ENCODE measurements at places on chromosomes 2 and 18.

DNA sequence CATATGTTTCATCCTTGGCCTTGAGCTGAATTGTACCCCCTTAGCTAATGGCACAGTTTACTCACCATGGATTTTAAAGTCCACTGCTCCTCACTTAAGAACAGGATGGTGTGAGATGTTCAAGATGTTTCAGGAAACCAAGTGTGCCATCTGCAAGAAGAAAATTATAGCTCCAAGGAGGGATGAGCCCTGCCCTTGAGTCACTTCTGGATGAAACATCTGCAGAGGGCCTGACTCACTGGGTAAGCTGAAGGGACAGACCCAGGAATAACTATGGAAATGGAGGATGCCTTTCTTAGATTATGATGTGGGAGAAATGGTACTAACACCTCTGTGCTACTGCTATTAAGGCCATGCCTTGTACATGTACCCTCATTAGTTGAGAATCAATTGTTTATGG is 6.4 kb downstream of the MARS2 start:
- no peak for DNase-seq

- DNase-seq: no peak
Measured at GRCh38 chr2:217939629-217940245, 63.1 kb downstream of the TNS1 start.

DNA sequence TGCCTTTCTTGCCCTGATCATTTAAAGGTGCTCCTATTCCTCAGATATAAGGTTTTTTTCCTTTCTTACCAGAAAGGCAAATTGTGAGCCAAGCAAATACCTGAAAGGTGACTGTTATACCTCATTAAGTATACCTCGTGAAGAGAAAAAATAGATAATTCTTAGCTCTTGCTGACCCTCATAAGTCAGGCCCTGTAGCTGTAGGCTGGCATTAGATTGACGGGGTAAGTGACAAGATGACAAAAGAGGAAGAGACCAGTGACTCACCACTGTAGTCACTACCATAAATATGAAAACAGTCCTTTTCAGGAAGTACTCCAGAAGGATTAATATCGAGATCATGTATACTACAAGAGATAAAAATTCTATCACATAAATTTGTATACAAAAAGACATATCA is 104.6 kb downstream of the PTPN4 start:
- DNase-seq: no peak

DNA sequence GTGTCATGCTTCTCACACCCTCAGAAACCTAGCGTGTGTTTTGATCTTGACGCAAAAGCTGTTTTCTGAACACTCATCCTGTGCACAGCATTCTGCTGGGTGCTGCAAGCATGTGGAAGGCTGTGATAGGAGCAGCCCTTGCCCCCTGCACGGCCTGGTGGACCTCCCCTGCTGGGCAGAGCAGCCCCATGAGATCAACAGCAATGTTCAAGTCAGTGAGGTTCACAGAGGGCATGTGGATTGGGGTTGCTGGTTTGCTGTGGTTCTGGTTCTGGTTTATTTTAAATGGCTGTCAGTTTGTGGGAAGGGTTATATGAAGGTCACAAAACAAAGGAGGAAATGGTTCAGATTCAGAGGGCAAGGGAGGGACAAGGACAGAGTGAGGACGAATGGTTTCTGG is 71.3 kb downstream of the SOWAHC start:
- DNase-seq: no peak

- DNase-seq: no peak
Measured at GRCh38 chr2:172928756-172929155, 146.9 kb upstream of the MAP3K20 start.

DNA sequence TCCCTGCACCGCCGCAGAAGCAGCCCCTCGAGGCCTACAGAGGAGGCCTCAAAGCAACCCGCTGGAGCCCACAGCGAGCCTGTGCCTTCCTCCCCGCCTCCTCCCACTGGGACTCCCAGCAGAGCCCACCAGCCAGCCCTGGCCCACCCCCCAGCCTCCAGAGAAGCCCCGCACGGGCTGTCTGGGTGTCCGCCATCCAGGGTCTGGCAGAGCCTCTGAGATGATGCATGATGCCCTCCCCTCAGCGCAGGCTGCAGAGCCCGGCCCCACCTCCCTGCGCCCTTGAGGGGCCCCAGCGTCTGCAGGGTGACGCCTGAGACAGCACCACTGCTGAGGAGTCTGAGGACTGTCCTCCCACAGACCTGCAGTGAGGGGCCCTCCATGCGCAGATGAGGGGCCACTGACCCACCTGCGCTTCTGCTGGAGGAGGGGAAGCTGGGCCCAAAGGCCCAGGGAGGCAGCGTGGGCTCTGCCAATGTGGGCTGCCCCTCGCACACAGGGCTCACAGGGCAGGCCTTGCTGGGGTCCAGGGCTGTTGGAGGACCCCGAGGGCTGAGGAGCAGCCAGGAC is 31.2 kb downstream of the GPC1 start:
- no peak for DNase-seq

GRCh38 chr2:3741867-3742602 is 38.7 kb downstream of the DCDC2C start:
- no peak for DNase-seq

- no peak for DNase-seq
Measured at GRCh38 chr2:20516291-20516645, 69.4 kb downstream of the RHOB start.

DNA sequence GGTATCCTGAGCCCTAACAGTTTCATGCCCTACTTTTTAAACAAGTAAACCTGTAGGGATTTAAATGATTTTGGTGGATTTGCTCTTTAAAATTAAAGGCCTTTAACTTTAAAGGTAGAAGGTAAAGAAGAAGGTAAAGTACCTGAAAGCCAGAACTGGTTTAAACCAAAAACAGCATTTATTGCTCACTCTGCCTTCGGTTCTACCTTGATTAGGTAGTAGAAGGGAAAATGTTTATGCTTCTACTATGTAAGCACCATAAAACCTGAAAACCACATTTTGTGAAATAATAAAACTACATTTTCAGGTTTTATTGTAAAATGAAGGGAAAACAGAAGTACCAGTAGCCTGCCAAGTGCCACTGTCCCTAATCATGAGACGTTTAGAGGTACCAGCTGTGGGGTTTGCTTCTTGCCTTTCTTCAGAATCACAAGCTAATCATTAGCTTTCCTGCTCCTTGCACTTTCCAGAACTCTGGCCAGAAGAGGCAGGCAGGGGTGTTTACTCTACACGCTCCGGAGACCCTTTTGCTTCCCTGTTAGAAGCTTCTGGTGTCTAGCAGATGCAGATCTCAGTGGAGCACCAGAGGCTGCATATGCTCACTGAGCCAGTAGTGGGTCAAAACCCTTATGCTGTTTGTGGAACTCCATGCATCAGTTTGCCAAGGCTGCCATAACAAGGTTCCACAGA is 33.3 kb downstream of the RPIA start:
- DNase-seq: no peak

DNA sequence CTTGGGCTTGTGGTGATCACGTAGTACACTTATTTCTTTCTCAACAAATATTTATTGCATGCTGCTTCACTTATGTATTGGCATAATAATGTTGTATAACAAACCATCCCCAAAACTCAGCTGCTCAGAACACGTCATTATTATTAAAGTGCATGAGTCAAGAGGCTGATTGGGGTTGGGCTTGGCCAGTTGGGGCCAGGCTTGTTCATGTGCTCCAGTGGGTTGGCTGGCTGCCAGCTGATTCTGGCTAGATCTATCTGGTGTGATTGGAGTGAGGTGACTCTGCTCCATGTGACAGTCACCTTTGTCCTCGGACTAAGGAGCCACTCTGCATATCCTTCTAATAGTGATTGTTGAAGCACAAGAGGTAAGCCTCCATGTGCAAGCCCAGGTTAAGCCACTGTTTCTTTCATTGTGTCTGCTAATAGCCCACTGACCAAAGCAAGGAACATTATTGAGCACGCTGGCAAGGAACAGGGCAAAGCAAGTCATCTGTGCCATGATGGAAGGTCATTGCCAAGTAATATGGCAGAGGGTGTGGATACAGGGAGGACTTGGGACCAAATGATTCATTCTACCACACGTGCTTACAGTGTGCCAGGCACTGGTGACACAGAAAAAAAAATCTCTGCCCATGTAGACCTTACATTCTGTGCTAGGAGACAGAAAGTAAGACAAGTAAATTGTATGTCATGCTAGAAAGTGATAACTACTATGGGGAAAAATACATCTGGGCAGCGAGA is 63.3 kb upstream of the TMEM182 start:
- DNase-seq: no peak

DNA sequence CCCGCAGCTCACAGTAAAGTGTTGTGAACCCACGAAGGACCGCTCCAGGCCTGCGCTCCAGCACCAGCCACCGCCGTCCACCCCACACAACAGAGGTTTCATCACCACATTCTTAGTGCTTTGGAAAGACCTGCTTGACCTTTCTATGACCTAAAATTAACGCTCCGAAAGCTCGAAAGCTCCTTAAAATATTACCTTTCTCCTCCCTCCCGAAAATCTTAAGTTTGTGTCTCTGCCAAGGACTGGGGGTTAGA is 149.2 kb downstream of the TWIST2 start:
- no peak for DNase-seq

- DNase-seq: no peak
Measured at GRCh38 chr2:23542230-23542789, 157.3 kb downstream of the KLHL29 start.

GRCh38 chr2:156563994-156564753 is 128.0 kb downstream of the GPD2 start:
- no peak for DNase-seq

GRCh38 chr18:36279001-36279400 is 18.5 kb upstream of the FHOD3 start:
- DNase-seq: no peak

GRCh38 chr18:63084219-63084618 is 235.3 kb downstream of the BCL2 start:
- DNase-seq: no peak

DNA sequence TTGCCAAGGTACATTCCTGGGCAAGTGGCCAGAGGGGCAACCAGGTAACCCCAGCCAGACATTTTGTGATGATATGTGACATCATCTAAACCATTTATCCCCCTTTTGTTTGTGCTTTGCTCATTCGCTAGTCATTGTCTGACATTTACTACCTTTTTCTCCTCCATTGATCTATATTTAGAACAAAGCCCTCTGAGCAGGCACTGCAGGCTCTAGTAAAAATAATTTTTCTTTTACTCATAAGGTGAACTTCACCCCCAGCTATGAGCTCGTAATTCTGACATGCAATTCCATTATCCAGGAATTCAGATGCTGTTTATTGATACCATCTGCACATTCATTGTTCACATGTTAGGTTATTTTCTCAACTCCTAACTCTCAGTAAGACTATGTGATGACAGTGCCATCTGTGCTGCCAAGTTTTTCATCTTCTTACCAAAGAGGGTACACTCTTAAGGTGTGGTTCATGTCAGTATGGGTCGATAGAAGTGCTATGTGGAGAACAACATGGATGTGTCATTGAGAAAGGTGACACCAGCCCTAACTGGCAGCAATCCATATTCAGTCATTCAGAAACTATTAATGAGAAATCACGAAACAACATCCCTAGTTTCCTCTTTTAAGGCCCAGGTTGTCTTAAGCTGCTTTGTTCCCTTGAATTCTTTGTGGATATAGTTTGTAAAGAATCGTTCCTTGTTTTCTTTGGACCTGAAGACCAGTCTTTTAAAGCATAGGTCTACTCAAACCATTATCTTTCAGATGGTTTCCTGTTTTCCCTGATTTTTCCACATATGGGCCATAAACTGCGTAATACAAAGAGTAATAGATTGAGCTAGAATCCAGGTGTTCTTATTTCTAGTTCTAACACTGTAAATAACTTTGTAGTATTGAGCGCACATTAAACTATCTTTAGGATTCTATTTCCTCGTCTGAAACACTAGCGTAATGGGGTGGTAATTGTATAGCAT is 978.1 kb upstream of the CDH2 start:
- DNase-seq: no peak

DNA sequence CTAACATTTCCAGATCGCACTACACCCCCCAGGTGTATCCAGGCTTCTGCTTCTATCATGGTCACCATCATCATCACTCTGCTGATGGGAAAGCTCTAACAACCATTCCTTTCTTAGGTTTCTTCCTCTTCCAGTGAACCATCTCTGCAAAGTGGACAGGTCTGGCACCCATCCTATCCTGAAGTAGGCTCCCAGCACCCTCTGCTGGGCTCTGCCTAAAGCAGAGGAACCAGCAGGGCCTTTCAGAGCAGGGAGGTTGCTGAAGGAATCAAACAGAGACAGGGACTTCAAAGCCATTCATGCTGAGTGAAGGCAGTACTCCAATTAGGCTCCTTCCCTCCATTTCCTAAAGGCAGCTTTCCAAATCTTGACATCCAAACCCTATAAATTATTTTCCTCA is 27.2 kb upstream of the SATB2 start:
- DNase-seq: no peak

GRCh38 chr18:69787825-69788547 is 159.7 kb downstream of the CD226 start:
- DNase-seq: no peak

DNA sequence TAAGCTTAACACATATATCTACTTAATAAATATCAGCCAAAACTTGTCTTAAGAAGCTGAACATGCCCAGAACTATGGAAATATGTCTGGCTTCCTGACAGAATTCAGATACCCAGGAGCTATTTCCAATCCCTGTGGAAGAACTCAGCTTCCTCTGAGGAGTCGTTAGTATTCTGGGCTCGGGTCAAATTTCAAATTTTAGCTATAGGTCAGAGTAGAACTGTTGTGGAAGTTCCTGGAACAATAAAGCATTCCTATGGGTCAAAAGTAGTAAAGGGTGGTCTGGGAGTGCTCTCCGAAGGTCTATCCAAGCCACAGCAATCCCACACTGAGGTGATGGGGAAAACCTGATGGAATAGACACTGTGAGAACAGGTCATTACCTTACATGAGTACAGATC is 342.7 kb upstream of the CHST9 start:
- DNase-seq: no peak

GRCh38 chr18:49398331-49398730 is 62.1 kb downstream of the DYM start:
- DNase-seq: no peak

DNA sequence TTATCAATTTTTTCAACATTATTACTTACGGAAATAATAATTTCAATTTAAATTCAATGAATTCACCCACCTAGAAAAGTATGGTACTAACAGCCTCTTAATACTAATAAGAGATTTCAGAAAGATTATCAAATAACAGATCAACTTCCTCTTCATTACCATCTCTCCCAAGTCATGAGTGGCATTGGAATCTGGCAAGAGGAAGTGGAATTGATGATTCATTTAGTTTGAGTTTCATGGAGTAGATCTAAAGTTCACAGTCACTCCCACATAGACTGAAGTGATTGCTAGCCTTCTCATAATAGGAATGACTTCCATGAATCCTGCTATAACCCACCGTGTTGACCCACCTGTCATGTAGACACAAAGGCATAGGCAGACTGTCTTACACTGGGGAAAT is 77.7 kb upstream of the WDR75 start:
- no peak for DNase-seq

GRCh38 chr2:69095305-69095704 is 82.3 kb downstream of the ANTXR1 start:
- DNase-seq: no peak

- DNase-seq: no peak
Measured at GRCh38 chr2:43777306-43777926, 3.6 kb downstream of the DYNC2LI1 start.

DNA sequence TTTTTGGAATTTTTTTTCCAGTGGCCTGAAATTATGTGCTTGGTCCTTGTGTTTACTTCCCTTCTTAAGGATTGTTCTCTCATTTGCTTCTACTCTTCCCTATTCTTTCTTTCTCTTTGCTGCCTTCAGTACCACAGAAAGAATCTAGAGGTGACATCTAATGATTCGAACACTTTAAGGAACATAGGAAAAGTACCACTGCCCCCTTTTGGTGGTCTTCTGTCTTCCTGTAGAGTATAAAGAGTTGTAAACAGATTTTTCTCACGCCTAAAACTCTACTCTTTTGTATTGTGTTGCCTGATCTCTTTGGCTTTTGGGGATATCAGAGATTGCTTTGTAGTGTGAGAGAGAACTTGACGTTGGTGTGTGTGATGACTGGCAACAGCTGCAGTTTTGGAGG is 7.0 kb upstream of the SCTR start:
- no peak for DNase-seq
